Renal cortex interstitium (tissue), 15 donors: ENCODE measurements at places on chromosomes 7 and 10.
A peak's percentile ranks its signal among the peaks of the same experiment; 100 is the strongest.

DNA sequence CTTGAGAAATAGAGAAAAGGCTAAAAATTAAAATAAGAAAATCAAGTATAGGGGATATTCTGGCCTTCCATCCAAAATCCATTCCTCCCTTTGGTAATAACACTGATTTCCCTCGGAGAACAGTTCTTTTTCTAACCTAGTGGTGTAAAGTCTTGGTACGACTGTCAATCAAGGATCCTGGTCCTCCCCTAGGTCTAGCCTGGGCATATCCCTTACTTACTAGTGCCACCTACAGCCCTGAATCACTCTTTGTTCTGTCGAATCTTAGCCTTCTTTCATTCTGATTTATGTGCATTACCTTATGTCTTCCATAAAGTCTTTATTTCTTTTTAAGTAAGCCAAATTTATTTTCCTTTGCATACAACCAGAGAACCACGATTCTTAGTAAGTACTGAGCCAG, 298.7 kb upstream of the LRRTM3 start:
- DNase-seq: no peak

- DNase-seq: no peak
Measured at GRCh38 chr7:152969839-152970238, 210.3 kb downstream of the ACTR3B start.

- no peak for DNase-seq
Measured at GRCh38 chr10:103497161-103497915, 3.8 kb downstream of the NEURL1 start.

DNA sequence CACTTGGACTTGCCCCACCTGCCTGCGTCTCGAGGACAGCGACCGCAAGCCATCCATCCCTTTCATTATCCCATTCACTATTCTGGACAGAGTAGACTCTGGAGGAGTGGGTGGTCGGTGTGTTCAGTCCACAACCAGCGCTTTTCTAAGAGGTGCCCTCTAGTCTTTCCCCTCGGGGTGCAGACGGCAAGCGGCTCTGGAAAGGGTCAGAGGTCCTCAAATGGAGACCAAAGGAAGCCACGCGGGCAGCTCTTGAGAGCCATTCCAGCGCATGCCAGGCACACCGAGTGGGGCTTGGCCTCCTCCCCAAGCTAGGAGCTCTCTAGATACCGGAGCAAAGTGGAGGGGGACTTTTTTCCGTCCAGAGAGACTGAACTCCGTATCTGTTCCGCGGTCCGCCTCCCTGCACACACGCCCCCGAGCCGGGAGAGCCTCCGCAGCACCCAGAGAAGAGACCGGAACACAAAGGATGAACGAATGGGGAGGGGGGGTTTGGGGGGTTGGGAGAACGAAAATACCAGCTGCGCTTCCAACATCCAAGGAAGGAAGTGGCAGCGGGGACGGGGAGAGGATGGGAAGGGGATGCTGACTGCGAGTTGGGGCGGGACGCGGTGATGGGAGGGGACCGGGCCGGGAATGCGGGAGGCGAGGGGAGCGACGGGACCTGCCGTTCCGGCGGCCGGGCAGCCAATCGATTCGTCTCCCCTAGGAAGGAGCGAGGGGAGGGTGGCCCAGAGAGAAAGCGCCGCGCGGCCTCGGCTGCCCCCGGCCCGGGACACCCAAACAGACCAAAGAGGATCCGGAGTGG, 515 bp downstream of the GSDME start:
- peak; percentile 29 for DNase-seq

DNA sequence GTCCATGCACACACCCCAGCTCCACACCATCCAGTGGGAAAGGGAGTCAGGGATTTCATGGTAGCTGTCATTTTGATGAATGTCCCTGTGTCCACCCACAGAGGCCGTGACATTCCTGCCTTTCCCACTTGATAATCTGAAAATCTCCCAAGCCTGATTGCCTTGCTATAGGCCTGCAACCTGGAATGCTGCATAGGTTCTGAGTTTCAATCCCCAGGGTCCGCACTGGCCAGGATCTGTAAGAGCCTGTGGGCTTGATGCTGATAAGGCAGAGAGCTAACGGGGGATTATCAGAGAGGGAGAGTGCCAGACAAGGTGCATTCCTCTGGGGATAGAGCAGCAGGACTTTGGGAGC, 57.5 kb downstream of the RBM20 start:
- no peak for DNase-seq

DNA sequence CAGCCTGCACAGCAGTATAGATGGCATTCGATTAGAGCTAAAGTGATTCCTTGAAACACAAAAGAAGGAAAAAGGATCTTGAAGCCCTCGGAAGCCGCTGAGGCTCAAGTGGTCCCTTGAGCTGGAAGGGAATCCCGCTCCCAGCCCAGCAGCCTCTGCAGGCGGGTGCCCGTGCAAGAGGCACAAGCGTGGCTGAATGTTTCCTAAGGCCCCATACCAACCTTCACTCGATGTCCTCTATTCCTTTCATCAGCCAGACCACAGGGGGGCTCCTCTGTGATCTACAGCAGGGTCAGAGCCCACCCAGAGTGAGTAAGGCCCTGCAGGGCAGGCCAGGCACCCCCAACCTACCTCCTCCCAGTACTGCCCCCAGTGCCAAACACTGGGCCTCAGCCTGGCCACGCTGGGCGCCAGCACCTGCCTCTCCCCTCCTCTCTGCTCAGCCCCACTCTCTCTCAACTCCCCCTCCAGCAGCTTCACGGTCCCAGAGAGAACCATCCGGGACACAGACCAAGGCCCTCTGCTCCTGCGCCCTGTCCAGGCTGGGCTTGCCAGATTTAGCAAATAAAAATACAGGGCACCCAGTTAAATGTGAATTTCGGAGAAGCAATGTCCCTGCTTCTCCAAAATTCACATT, 30.5 kb downstream of the EBF3 start:
- no peak for DNase-seq

DNA sequence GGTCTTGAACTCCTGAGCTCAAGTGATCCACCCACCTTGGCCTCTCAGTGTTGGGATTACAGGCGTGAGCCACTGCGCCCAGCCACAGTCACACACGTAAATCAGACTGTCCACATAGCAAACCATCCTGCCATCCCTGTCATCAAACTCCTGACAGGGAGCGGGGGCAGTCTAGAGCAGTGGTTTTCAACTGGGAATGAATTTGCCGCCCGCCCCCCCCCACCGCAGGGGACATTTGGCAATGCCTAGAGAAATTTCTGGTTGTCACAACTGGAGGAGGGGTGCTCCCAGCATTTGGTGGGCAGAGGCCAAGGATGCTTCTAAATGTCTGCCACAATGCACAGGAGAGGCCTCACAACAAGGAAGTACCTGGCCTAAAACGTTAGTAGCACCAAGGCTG, 24.1 kb downstream of the CAMK2G start:
- DNase-seq: no peak

GRCh38 chr10:50600831-50601477, 22.8 kb downstream of the SGMS1 start:
- no peak for DNase-seq
